ENCODE measurements at places on chromosomes 7 and 10.

GRCh38 chr10:96719850-96720421, 378 bp downstream of the PIK3AP1 start:
- peak; percentile 31 for DNase-seq

DNA sequence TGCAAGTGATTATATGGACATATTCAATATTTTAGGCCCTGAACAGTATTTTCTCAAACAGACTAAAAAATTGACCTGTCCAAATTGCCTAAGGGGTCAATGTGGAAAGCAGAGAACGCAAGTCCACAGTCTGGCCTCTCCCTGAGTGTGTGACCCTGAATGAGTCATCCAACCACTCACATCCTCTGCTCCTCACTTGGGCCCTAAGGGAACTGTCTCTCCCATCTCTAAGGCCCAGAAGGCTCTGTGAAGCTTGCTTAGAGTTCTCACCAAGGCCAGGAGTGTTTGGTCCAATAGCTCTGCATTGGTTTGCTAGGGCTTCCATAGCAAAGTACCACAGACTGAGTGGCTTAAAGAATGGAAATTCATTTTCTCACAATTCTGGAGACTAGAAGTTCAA, 155.1 kb downstream of the LSM5 start:
- no peak for DNase-seq

- no peak for DNase-seq
Measured at GRCh38 chr7:108525327-108525984, 479 bp downstream of the PNPLA8 start.

DNA sequence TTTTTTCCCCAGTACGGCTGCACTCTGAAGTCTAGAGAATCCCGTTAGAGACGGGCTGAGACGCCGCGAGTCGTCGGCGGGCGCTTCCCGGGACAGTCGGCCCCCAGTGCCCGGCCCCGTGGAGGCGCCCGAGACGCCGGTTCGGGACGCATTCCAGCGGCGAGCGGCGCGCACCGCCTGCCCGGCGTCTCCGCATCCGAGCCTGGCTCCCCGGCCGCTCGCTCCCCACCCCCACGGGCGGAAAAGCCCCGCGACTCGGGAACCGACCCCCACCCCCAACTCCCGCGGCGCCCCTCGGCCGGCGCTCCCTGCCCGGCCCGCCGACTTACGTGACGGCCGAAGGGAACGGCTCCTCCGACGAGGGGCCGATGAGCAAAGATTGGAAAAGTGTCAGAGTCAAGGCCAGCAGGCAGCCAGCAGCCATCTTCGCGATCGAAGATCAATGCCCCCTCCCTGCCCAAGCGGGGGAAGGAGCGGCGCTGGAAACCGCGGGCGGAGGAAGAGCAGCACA, 486 bp downstream of the CACNA2D1 start:
- peak; percentile 41 for DNase-seq

DNA sequence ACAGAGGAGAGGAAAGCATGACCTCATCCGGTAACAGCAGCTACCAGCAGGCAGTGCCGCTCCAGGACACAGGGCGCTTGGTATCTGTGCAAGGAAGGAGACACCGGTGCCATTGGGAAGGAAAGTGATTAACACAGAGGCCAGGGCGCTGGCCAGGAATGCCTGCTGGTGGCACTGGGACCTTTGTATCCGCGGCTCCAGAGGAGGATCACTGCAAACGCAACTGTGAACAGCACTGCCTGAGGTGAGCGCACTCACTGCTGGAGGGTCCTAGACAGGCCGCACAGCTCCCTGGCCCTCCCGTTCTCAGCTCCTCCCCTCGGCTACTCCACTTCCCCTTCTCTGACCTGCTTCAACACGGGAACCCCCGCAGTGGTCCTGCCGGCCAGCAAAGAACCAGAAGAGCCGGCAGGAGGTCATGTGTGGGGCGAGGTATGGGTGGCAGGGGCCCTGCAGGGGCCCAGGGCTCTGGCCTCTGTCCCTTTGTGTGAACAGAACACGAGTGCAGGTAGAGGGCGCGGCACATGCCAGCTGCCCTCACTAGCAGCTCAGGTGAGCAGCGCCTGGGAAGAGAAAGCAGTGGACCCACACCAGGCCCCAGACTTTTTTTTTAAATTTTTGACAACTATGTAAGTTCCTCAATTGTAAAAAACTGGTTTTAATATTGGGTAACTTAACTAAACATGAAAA, 107.6 kb downstream of the VIPR2 start:
- DNase-seq: no peak

GRCh38 chr7:2687881-2688318, at the start of gene AMZ1:
Gene AMZ1 (plus strand): TSS chr7:2688202. CDS start chr7:2700452, 12,250 bp downstream.
- no peak for DNase-seq

DNA sequence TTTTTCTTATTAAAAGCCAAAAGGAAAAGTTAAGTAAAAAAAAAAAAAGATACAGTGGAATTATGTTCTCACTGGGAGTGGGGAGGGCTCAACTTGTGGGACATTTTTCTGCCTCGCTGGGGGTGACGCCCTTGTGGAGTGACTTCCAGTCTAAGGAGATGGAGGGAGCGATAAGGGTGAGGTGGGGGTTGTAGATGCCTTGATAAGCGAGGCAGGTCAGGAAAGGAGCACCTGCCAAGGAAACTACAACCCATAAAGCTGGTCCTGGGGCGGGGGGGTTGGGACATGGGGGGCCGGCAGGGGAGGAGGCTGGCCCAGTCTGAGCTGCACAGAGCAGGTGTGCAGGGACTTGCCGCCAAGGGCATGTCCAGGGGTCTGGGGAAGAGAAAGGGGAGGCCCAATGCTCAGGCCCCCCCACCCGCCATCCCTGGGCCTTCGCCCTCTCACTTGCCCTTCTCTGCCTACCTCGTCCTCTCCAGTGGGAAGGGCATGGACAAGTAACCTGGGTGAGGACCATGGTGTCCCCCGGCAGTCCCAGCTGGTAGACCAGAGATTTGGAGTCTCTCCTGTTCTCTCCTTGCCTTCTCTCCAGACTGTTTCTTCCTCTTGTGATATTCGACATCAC, 2.5 kb upstream of the TRPV5 start:
- no peak for DNase-seq

- peak; percentile 37 for DNase-seq
Measured at GRCh38 chr7:3673524-3673923, 372.5 kb downstream of the SDK1 start.

Measured in neuronal stem cell (in vitro differentiated cells).